AG08395 (cell line): ENCODE measurements at places on chromosomes 2 and 18.

DNA sequence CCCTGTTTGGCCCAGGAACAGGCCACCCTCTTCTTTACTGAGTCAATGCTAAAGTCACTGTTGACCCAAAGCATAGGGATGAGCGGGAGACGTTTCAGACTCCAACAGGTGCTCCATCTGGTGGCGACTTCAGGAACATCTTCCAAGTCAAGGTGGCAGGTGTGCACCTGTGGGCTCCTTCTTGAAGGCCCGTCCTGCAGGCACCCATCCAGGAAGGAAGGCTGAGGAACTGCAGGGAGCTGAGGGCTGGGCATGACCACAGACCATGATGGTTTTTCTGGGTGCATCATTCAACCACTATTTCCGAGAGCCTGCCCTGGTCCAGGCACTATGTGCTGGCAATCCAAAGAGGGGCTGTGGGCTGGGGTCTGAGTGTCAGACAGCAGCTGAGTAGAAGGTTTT is 142.8 kb downstream of the NDUFA10 start:
- peak; percentile 41 for DNase-seq

DNA sequence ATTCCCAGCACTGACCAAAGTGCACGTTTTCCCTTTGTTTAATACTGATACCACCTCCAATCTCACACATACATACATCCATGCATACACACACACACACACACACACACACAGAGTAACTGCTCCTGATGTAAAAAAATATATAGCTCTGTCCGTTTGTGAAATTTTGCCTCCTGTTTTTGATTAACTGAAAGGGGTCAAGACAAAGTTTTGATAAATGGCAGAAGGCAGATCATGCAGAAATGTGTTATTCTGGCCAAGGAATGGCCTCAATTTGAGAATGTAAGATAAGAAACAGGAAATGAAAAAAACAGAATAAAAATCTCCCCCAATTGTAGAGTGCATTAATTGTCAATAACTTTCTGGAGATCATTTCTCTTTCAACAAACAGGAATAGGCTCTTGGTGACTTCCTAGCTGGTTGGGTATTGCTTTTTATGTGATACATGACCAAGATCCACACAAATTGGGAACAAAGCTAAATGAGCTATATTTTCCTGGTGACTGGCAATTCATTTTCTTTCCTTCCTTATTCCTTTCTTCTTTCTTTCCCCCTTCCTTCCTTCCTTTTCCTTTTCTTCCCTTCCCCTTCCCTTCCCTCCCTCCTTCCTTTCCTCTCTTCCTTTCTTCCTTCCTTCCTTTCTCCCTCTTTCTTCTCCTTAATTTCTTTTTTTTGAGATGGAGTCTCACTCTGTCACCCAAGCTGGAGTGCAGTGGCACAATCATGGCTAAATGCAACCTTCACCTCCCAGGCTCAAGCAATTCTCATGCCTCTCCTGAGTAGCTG is 88.9 kb upstream of the PMAIP1 start:
- DNase-seq = no peak

DNA sequence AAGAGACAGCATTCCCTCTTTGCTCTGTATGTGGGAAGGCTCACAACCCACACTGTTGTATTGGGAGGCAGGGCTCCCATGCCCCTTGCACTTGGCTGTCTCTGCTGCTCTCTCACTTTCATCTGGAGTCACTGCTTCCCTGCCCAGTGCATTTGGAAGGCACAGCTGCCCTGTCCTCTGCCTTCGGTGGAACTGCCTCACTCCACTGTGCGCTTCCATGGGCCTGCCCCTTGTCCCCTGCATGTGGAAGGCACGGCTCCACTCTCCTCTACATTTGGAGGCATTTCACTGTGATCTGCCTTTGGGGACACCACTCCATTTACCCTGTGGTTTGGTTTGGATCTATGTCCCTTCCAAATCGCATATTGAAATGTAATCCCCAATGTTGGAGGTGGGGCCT is 9.1 kb upstream of the PROM2 start:
- no peak for DNase-seq

GRCh38 chr2:77458216-77458615 is 64.0 kb downstream of the LRRTM4 start:
- DNase-seq = no peak

GRCh38 chr2:101295895-101296294 is 12.6 kb downstream of the RNF149 start:
- peak; percentile 14 for DNase-seq

DNA sequence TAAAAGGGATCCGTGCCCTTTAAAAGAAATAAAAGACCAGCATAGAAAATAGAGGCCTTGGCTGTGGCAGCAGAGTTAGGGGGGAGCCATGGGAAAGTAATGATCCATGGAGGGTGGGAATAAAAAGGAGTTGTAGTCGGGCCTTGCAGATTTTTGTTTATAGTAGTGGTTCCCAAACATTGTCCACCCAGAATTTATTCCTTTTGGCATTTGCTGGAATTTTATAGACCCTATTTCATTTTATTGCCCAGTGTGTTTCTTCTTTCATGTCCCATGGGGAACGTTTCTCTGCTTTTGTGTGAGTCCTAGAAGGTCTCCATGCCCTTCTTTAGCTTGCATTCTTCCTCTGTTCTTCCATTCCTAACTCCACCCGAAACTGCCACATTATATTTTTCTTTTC is 222.2 kb downstream of the LTBP1 start:
- no peak for DNase-seq

DNA sequence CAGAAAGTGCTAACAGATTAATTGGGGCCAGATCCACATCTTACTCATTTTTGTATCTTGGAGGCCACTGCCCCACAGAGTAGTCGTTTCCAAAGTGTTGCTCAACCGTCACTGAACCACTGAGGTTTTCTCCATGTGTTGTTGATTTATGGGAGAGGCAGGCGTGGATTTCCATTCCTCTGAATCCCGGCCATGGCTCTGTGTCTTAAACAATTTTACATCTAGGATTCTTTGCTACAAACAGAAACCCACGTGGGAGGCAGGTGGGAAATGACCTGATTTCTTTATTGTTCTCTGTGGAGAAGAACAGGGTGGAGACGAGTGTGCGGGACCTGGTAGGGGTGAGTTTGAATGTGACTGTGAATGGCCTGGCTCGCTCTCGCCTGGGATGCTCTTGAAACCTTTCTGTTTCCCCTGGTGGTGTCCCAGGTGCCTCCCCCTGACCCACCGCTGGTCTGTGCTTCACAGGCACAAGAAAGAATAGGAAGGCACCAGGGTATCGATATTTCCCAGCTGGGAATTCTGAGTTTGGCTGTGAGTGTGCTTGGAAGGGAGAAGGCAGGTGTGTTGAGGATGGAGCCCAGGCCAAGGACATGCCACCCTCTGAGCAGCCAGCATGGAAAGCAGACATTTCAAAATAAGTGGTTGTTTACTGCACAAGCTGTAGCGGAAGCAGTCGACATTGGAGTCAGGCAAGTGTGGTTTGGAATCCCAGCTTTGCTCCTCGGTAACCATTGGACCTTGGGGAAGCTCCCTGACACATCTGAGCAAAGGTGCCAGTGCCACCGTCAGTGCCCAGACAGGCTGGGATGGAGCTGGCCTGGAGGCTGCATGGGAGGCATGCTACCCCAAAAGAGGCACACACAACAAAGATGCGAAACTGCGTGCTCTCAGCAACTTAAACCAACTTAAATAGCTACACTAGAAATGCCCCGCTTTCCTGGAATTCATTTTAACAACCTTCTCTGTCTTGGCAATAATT is 50.0 kb downstream of the LPIN1 start:
- peak; percentile 94 for DNase-seq

DNA sequence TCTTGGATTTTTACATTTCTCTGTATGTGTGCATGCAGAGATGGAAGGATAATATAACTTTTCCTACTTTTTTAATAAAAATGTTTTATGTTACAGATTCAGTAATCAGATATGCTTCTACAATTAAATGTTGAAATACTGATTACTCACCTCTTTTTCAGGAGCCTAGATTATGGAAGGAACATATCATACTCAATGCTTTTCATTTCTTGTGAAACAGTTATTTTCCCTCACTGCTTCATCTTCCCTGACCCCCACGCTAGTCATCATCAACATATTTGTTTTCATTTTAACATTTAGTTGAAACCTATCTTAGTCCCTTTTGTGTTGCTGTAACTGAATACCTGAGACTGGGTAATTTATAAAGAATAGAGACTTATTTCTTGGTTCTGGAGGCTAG is 190.7 kb downstream of the WDR7 start:
- no peak for DNase-seq

DNA sequence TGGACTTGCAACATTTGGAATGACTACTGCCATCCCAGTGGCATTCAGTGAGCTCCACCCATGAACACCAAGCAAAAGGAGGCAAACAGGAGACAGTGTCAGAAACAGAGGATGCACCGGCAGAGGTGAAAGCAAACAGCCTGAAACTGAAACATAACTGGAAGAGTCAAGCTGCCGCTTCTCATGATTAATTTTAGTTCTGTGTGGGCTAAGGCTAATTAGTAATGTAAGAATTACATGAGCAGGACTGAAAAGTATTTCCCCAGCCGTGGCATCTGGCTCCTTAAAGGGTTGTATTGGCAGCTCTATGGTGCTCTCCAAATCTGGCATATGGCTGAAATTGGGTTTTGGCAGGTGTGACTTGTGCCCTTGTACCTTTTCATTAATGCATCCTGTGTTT is 1108.1 kb downstream of the TSN start:
- no peak for DNase-seq

GRCh38 chr2:219010162-219010756 is 17.0 kb upstream of the CRYBA2 start:
- DNase-seq = no peak

GRCh38 chr2:73862987-73863386 is 29.8 kb upstream of the ACTG2 start:
- DNase-seq = no peak

GRCh38 chr2:226124548-226125011 is 675.0 kb downstream of the IRS1 start:
- DNase-seq = no peak

GRCh38 chr18:45920367-45920766 is 46.8 kb downstream of the EPG5 start:
- peak; percentile 63 for DNase-seq

- DNase-seq = no peak
Observed at GRCh38 chr18:67117804-67118203, 398.7 kb downstream of the DSEL start.

GRCh38 chr2:105113616-105114291 is 75.9 kb downstream of the MRPS9 start:
- no peak for DNase-seq

DNA sequence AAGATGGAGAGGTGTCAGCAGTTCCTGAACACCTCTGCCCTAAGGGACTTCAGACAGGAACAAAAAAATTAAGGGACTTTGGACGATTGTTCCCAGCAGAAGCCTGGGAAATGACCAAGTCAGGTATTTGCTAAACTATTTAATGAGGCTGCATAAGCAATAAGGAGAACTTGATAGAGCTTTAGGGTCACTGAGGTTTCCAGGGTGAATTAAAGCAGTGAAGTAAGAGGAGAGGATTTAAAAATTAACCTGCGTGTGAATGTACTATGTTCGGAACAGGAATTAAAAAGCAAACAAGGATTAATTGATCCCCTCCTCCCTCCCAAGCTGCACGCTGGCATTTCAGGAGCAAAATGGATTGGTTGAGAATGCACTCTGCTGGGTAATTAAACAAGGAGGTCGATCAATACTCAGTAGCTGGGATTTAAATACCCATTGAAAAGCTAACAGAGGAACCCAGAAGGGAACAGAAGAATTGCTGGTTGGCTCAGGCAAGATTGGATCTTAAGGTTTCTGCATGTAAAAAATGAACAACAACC is 157.2 kb downstream of the RNF152 start:
- DNase-seq = no peak
